ENCODE measurements at places on chromosomes 5 and 9.

DNA sequence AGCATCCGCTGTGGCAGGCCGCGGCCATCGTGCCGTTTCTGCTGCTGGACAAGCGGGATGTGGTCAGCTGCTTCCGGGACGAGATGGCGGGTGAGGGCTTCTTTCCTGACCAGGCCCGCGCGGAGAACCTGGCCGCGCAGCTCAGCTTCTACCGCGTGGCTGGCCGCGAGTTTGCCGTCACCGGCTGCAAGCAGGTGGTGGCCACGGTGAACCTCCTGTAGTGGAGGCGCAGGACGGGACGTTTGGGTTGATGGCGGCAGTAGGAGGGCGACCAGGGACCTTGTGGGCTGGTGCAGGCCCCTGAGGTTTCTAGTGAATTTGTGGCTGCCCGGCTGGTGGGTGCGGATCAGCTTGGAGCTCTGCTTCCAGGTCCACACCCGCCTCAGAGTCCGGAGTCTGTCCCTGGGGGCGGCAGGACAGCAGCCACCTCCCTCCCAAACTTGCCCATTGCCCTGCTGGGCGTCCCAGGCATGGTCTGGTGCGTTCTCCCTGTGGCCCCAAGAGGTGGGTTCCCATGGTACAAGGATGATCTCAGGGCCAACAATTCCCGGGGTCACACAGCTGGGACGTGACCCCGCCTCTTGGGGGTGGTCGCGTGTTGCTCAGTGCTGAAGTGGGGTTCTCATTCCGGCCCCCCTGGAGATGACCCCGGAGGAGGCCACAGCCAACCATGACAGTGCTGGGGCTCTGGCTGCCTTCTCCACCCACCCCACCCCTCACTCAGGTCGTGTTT, 2.4 kb downstream of the TOR4A start:
- peaks cover 19% of the 10 kb centered on the region for H3K4me1 ChIP-seq
- H3K36me3 ChIP-seq, result peaks cover 5% of the 10 kb centered on the region
- no peak for DNase-seq
- H3K4me3 ChIP-seq, result no peak overlapping the region
- no peaks in the 10 kb centered on the region for H3K27me3 ChIP-seq

DNA sequence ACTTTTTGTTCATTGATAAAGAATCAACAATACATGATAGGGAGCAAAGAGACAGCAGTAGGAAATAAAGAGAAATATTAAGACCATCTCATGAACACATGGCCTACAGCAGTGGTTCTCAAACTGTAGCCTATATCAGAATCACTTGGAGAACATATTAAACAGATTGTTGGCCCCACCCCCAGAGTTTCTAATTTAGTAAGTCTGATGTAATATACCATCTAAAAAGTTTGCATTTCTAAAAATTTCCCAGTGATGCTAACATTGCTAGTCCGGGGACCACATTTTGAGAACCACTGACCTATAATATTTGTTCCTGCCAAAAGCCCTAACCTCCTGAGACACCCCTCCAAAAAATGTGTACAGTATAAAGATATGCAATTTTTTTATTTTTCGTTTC, 306.2 kb upstream of the NREP start:
- no peak overlapping the region for H3K4me3 ChIP-seq
- no peaks in the 10 kb centered on the region for H3K4me1 ChIP-seq
- H3K27ac ChIP-seq, result no peak overlapping the region
- H3K27me3 ChIP-seq, result no peaks in the 10 kb centered on the region
- DNase-seq, result no peak

DNA sequence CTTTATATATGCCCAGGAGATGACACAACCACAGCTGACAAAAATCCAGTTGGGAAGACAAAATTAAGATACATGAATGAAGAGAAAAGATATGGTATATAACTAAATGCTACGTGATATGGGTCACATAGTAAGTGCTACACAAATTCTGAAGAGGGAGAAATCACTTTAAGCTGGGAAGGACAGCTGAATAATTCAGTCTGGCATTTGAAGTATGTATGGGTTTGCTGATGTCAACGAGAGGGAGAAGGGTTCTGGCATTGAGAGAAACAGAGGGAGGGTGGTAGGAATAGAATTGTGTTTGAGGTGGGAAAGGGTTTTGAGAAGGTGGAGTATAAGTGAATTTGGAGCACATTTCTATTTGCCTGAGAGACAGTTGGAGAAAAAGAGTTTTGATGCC, 6.7 kb upstream of the SLIT3 start:
- DNase-seq, result no peak
- no peaks in the 10 kb centered on the region for H3K4me1 ChIP-seq
- H3K36me3 ChIP-seq, result no peaks in the 10 kb centered on the region
- H3K27me3 ChIP-seq, result no peaks in the 10 kb centered on the region
- H3K27ac ChIP-seq, result no peak overlapping the region

DNA sequence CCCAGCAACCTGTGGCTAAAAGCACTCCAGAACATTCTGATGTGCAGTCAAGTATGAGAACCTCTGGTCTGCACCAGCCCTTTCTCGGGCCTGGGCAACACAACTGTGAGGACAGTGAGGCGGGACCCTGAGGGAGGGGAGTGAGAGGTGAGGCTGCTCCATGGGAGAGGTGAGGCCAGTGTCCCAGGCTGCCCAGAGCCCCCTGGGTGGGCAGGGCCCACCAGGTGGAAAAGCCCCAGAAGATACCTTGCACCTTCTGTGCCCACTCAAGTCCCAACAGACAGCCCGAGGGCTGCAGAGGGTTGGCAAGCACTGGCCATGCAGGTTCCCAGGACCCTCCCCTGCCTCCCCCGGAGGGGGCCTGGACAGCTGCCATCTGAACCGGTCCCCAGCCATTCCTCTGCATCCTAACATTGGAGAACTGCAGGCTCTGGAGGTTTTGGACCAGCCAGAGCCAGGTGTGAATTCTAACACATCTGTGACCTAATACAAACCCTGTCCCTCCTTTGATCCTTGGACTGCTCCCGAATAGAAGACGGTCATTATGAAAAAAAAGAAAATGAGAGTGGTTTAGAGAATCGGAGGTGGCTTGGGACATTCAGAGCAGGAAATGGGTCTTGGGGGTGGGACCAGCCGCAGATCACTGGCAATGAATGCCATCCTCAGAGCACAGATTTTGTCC, 57.0 kb downstream of the DUSP1 start:
- no peak for DNase-seq
- H3K27ac ChIP-seq, result no peak overlapping the region
- peaks cover 4% of the 10 kb centered on the region for H3K4me1 ChIP-seq
- H3K4me3 ChIP-seq, result no peak overlapping the region

DNA sequence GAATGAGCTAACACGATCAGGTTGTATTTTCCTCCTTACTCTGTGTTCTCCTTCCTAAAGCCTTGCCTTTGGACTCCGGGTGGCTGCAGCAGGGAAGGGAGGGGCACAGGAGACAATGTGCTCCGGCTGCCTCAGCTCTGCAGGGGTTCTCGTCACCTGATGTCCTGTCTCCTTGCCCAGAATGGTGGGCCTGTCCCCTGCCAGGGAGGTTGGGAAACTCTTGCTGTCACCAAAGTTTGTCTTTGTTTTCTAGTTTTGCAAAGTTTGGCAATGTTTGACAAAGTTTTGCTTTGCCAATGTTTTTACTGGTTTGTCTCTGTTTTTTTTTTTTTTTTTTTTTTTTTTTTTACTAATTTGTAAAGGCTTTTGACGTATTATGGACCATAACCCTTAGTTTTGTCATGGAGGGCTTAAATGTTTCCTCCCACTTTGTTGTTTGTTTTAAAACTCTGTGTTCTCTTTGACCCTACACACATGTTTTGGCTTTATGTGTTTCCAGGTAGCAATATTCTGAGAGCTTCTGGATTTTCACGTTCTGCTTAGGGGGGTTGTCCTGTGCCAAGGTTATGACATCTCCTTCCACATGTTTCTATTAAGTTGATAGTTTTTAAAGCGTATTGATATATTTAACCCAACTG, 49.3 kb downstream of the GADD45G start:
- H3K36me3 ChIP-seq, result no peaks in the 10 kb centered on the region
- H3K4me1 ChIP-seq, result peaks cover 9% of the 10 kb centered on the region
- no peak overlapping the region for H3K27ac ChIP-seq

DNA sequence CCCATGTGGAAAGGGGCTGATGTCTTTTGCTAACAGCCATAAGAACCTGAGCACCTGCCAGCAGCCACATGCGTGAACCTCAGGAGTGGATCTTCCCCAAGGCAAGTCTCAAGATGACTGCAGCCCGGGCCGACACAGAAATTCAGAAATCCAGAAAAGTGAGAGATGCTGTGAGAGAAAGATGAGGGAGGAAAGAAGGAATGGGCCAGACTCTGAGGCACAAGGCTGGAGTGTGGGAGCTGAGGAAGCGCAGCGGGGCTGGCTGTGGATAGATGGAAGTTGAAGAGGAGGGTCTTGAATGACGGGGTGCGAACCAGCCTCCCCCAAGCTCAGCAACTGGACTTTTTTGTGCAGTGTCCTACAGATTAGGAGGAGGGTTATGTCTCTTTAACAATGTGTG, 337.8 kb downstream of the GADD45G start:
- H3K27ac ChIP-seq, result no peak overlapping the region
- DNase-seq, result no peak
- H3K4me3 ChIP-seq, result no peak overlapping the region
- no peaks in the 10 kb centered on the region for H3K27me3 ChIP-seq
- no peaks in the 10 kb centered on the region for H3K36me3 ChIP-seq

GRCh38 chr5:71652349-71652748, 65.2 kb downstream of the MCCC2 start:
- H3K36me3 ChIP-seq, result peaks cover 47% of the 10 kb centered on the region
- H3K4me3 ChIP-seq, result no peak overlapping the region
- H3K27me3 ChIP-seq, result no peaks in the 10 kb centered on the region
- H3K27ac ChIP-seq, result no peak overlapping the region
- DNase-seq, result no peak

GRCh38 chr9:6969805-6970204, 212.0 kb downstream of the KDM4C start:
- no peaks in the 10 kb centered on the region for H3K36me3 ChIP-seq
- no peaks in the 10 kb centered on the region for H3K4me1 ChIP-seq
- no peaks in the 10 kb centered on the region for H3K27me3 ChIP-seq

DNA sequence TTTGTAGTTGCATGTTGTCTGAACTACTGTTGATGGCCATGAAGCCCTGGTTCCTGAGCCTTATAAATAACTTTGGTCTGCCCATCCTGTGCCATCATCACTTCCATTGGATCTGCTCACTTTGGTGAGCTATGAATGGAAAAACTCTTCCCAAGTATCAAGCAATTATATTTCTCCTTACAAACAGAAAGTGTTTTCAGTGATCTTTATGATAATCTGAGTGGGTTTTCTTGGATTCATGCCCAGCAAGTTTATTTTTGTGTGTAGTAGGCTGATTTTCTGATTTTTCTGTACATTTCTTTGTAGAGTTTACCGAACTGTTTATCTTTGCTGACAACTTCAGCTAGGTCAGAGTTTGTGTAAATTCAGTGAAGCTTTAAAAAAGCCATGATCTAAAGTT, 31.0 kb downstream of the CAMK4 start:
- H3K27ac ChIP-seq, result peak overlapping the region; percentile 81
- H3K27me3 ChIP-seq, result no peaks in the 10 kb centered on the region
- H3K4me1 ChIP-seq, result peaks cover 39% of the 10 kb centered on the region
- H3K36me3 ChIP-seq, result peaks cover 2% of the 10 kb centered on the region

GRCh38 chr5:72179028-72179815, 71.9 kb downstream of the MAP1B start:
- H3K27me3 ChIP-seq, result peaks cover 3% of the 10 kb centered on the region
- no peak for DNase-seq
- no peak overlapping the region for H3K27ac ChIP-seq

DNA sequence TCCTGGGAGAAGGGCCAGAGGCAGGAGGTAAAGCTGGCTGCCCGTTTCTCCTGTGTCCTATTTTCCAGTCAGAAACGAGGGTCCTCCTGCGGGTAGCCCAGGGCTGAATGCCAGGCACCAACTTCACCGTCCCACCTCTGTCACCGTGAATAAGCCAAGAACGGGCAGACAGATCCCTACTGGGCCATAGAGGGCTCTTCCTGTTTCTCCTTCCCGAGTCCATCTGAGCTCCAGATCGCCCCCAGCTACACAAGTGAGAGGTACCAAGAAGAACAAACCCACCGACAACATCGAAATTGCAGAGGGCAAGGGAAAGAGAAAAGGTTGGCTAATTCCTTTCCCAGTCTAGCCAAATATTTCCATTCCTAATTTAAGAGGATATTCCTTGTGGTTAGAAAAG, 93.7 kb downstream of the SPOCK1 start:
- H3K36me3 ChIP-seq, result no peaks in the 10 kb centered on the region
- H3K4me1 ChIP-seq, result no peaks in the 10 kb centered on the region
- H3K27me3 ChIP-seq, result no peaks in the 10 kb centered on the region
- no peak overlapping the region for H3K4me3 ChIP-seq
- DNase-seq, result no peak

DNA sequence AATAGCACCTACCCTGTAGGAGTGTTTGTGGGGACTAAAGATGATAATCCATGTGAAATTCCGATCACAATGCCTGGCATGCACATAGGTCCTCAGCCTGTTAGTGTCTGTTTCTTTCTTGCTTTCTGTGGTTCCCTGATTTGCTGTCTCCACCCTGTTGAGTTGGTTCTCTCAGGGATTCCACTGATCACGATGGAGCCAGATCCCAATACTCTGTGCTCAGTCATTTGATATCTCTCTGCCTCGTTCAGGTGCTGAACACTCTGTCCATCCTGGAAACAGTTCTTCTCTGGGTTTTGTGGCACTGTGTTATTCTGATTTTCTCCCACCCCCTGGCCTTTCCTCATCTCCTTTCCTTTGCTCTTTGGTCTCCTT, 60.8 kb downstream of the ARHGAP26 start:
- peaks cover 7% of the 10 kb centered on the region for H3K4me1 ChIP-seq
- no peaks in the 10 kb centered on the region for H3K36me3 ChIP-seq
- DNase-seq, result no peak
- H3K4me3 ChIP-seq, result no peak overlapping the region

DNA sequence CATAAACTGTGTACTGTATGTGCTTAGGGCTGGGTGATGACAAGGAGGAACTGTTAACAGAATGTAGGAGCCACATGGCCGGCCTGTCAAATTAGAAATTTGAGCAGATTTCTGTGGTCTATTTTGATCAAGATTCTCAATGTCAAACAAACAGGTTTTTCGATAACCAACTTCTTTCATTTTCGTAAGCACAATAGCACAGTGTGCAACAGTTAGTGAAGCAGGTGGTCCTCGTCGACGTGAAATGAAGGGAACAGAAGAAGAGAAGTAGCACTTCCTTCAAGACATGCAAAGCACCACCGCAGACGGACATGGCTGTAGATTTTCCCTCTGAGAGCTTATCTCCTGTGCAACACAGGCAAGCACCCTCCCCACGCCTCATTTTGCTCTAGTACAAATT, 252.1 kb downstream of the CRB2 start:
- H3K27ac ChIP-seq, result no peak overlapping the region
- peaks cover 4% of the 10 kb centered on the region for H3K36me3 ChIP-seq
- DNase-seq, result no peak

GRCh38 chr9:84170521-84171141, 169.9 kb downstream of the SLC28A3 start:
- H3K27me3 ChIP-seq, result peaks cover 3% of the 10 kb centered on the region
- no peak overlapping the region for H3K4me3 ChIP-seq
- H3K4me1 ChIP-seq, result no peaks in the 10 kb centered on the region

Data from effector memory CD4-positive, alpha-beta T cell (primary cell).